Cortex of kidney (tissue), 1 donor: ENCODE measurements at places on chromosomes 7 and 10.

DNA sequence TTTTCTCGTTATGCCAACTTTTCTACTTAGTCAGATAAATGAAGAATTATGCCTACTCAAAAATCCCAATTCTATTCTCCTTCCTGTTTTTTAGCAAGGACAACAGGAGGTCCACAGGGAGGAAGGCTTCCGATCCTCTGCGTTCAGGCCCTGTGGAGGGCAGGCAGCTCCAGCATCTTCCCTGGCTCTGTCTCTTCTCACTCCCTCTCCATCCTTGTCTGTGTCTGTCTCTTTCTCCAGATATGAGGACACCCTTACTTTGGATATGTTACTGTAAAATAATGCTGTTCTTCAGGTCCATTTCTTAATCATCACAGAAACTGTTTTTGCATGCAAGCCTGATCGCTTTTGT is 166.6 kb downstream of the ELMO1 start:
- no peak for DNase-seq

DNA sequence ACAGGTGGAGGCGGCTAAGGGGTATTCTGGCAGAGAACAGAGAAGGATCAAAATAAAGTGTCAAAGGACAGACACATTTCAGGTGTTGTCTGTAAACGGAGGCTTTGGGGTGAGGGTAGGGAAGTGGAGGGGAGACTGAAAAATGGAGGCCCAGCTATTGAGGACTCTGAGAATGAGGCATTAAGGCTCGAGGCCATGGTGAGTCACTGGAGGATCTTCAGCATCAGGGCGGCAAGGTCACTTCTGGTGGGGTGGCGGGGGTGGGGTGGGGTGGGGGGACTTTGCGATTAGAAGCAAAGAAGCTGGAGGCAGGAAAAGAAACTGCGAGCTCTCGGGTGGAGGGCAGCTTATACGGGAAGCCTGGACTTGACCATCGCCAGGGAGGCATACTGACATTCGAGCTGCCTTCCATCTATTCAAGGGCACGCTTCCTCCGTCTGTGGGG is 58.4 kb upstream of the PCGF5 start:
- no peak for DNase-seq

- DNase-seq = no peak
These were observed 178.2 kb upstream of the RHEB start for GRCh38 chr7:151697942-151698341.

- DNase-seq = no peak
These were observed 85.7 kb upstream of the GLCCI1 start for GRCh38 chr7:7882888-7883287.

- DNase-seq = no peak
These were observed 6.7 kb downstream of the ATP6V1F start for GRCh38 chr7:128869138-128869943.

GRCh38 chr7:28239823-28240204 is 59.2 kb upstream of the JAZF1 start:
- DNase-seq = no peak

DNA sequence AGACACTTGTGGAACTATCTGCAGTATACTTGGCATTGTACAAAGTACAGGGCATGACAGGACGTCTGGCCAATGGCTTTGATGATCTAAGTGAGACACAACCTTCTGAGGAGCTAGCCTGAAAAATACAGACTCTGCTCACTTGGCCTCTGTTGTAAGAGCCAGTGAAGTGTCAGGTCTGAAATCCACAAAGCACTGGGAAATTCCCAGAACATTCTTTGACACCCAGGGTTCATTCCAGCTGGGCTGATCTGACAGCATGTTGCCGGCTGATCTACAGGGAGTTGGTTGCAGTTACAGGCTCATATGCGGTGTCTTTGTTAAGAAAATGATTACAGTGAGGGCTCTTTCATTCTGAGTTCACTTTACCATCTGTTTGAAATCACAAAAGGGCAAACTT is 354.6 kb downstream of the PHF14 start:
- no peak for DNase-seq

DNA sequence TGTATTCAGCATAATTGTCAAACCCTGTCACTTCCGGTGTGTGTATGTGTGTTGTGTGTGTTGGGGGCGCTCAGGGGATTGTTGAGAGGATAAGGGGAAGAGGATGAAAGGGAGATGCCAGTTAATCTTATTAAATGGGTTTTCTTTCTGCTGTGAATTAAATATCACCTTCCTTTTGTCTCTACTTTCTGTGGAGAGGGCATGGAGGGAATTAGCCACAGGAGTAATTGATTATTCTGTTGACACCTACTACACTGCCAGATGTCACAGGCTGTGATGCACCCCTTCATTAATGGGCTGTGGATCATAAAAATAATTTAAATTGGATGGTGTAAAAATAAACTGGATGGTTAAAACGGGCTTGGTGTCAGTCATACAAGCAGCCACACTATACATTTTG is 311.9 kb downstream of the MDFIC start:
- DNase-seq = no peak

GRCh38 chr10:16440396-16441133 is 3.8 kb downstream of the PTER start:
- no peak for DNase-seq

- no peak for DNase-seq
These were observed 11.0 kb downstream of the TCERG1L start for GRCh38 chr10:131300508-131300907.

DNA sequence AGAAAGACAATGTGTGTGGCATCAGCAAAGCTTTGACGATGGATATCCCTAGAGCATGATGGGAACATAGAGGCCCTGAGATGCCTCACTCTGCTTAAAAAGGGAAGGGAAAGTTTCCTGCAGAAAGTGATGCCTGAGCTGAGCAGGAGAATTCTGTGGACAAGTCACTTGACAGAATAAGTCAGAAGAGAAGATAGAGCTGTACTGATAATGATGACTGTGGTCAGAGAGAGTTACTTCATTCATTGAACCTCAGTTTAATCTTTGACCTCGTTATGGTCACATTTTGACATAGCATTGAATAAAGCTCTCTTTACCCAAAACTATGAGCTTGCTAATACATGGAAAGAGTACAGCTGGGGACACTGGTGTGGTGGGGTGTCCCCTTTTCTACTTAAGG is 7.6 kb downstream of the CUBN start:
- DNase-seq = no peak

DNA sequence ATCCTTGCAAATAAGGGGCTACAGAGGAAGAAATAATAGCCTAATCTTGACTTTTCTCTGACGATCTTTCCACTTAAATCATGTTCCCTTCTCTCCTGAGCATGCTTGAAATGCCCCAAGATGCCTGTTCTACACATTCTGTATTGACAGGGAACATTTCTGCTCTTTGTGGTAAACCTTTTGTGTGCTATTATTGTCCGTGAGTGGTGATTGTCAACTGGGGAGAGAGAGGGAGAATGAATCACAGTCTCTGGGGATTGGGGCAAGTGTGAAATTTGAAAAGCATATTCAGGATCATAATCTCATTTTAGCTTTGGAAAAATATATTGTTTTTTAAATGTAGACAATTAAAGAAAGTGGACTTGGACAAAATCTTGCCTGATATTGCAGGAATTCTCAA is 20.6 kb downstream of the UBTD1 start:
- DNase-seq = no peak

DNA sequence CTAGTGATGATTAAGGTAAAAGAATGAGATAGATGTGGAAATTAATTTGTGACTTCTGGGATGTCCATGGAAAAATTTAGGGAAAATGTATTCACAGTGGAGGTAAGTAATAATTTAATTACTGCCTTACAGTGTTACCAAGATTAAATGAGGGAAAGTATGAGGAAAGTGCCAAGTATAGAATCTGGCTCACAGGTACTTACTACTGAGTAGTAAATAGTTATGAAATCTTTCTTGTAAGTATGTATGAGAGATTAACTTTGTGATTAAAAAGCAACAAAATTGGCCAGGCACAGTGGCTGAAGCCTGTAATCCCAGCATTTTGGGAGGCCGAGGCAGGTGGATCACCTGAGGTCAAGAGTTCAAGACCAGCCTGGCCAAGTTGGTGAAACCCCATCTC is 42.1 kb downstream of the RSBN1L start:
- DNase-seq = no peak

DNA sequence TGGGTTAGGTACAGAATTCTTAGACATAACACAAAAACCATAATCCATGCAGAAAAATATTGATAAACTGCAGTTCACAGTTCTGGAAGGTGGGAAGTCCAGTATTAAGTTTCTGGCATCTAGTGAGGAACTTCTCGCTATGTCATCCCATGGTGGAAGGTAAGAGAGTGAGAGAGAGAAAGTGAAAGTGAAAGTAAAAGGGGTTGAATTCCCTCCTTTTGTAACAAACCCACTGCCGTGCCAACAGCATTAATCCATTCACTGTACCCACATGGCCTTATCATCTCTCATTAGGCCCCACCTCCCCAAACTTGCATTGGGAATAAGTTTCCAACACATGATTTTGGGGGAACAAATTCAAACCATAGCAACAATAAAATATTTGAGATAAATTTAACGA is 17.1 kb downstream of the ZNF485 start:
- no peak for DNase-seq

DNA sequence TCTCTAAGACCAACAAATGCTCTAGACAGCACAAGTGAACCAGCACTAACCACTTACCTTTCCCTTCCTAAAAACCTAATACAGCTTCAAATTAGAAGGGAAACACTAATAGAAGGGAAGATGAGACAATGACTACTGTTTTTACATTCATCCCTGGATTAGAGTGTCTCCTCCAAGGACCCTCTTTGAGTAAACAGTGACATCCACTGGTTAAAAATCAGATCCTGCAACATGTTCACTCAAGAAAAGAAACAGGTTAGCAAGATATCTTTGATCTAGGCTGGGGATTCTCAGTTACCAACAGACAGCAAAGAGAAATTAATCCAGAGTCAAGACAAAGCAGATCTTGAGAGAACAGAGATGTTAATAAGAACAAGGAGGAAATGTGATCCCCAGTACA is 177.7 kb upstream of the GHITM start:
- DNase-seq = no peak

DNA sequence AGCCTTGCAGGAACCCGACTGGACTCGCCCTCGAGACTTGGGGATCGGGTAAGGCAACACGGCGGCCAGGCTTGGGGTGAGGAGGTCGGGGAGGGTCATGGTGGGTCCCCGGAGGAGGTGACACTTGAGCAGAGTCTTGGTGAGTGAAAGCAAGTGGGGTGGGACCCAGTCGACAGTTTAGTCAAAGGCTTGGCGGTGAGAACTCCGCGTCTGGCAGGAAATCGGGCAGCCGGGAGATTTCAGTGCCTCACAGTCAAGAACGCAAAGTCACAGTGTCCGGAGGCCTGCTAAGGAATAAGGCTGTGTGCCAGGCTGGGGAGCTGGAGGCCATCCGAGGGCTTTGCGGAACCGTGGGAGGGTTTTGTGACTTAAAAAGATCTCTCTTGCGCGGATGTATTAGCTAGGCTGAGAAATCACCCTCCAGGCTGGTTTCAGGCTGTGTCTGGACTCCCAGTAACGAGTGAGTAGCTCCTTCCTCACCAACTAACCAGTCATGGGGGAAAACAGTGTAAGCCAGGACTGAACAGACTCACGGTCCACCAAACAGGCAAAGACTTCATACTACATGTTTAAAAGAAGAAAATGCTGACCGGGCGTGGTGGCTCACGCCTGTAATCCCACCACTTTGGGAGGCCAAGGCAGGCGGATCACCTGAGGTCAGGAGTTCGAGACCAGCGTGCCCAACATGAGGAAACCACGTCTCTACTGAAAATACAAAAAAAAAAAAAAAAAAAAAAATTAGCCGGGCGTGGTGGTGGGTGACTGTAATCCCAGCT is 613 bp downstream of the AP5Z1 start:
- peak; percentile 31 for DNase-seq
